ENCODE measurements at places on chromosomes 3 and 15.

- no peak for DNase-seq
Observed at GRCh38 chr3:149090907-149091306, 4.6 kb upstream of the HLTF start.

DNA sequence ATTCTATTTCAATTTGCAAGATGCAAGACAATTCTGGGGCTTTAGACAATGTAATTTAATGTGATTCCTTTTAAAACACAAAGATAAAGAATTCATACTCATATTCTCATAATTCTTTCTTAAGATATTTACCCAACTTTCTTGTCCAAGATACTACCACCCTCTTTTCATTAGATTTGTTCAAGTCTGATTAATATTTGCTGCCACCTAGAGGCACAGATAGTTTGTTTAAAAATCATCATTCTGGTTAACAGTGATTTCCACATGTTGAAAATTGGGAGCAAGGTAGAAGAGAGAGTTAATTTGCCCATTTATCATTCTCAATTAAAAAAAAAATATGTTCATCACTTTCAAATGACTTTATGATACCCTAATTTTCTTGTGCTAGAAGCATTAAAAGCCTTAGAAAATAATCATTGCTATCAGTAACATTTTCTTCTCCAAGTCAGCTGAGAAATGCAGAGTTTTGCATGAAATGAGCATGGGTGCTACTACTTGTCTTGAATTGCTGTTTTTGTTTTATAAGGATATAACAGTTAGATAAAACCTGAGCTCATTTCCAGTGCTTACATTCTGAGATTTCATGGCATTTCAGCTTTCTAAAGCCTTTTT, 11.6 kb downstream of the TAMM41 start:
- peak; percentile 50 for DNase-seq

GRCh38 chr3:114809668-114810413, 337.2 kb downstream of the ZBTB20 start:
- no peak for DNase-seq

GRCh38 chr3:183898028-183898431, 13.3 kb upstream of the PARL start:
- no peak for DNase-seq

DNA sequence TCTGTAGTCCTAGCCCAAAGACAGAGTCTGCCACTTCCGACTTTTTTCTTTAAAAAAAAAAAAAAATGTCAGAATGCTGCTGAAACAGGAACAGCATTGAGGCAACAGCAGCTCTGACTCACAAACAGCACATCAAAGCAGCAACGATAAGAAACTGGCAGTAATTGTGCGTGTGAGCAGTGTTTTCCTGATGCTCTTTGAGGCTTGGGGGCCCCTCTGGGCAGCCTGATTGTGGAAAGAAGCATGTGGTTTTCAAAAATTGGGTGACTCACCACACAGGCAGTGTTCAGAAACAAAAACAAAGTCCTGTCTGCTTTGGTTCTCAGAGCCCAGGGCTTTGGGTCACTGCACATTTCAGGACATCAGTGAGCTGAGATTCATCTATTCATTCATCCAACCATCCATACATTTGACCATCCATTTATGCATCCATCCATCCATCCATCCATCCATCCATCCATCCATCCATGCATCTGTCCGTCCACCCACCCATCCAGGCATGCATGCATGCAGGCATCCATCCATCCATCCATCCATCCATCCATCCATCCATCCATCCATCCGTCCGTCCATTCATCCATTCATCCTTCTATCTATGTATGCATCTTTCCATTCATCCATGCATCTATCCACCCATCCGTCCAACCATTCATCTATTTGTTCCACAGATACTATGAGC, 308.4 kb downstream of the RPLP1 start:
- DNase-seq = peak; percentile 80

DNA sequence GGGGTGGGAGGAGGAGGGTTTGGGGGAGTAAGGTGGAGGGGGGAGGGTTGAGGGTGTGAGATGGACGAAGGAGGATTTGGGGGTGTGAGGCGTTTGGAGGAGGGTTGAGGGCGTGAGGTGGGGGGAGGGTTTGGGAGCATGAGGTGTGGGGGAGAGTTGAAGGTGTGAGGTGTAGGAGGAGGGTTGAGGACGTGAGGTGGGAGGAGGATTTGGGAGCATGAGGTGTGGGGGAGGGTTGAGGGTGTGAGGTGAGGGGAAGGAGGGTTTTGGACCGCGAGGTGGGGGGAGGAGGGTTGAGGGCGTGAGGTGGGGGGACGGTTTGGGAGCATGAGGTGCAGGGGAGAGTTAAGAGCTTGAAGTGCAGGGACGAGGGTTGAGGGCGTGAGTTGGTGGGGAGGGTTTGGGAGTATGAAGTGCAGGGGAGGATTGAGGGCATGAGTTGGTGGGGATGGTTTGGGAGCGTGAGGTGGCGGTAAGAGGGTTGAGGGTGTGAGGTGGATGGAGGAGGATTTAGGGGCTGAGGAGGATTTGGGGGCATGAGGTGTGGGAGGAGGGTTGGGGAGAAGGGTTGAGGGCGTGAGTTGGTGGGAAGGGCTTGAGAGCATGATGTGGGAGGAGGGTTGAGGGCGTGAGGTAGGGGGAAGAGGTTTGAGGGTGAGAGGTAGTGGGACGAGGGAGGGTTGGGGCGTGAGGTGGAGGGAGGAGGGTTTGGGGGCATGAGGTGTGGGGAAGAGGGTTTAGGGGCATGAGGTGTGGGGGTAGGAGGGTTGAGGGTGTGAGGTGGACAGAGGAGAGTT, 1.2 kb downstream of the MLF1 start:
- DNase-seq = no peak

DNA sequence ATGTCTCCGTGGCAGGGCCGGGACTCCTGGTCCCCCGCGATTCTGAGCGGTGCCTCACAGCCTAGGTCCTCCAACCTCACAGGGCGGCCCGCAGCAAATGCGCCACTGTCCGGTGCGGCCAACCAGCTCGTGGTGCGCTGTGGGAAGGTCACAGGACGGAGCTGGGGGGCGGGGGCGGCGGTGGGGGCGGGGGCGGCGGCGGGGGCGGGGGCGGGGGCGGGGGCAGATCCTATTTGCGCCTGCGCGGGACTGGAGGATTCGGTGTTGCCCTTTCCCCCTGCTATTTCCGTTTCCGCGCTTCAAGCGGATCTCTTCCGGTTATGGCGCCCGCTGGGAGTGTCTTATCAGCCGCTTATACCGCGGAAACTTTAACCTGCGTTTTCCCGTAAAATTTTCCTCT, 106.7 kb upstream of the SNRPN start:
- DNase-seq = peak; percentile 60

DNA sequence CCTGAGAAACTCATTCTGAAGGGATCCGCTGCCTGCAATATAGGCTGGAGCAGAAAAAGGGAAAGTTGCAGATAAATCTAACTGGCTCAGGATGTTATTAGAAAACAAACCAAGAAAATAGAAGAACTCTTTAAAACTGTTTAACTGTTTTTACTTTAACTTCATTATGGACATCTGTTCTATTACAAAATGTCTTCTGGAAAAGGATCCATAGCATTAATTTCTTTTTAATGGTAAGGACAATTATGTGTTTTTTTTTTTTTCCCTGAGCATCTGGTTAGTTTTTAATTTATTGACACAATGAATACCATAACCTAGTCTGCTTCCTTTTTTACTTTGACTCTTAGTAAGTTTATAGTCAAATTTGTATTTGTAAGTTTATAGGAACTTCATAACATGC, 239.5 kb downstream of the NAALADL2 start:
- DNase-seq = no peak

- DNase-seq = no peak
Observed at GRCh38 chr3:72848703-72849081, 447 bp upstream of the SHQ1 start.

DNA sequence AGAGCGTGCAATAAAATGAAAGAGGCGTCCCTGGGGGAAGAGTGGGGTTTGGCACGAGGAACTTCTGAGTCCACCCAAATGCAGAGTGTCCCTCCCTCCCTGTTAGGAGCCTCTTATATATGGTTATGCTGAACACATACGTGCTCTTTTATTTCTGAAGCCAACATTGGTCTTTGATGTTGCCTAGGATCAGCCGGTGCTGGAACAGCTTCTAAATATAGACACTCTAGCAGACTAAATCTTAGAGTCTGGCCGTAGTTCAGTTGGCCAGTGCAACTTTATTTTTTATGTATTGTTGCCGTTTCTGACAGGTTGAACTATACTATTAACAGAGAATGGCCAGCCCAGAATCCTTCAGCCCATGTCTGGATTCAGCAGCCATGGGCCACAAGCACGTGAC, 128.7 kb downstream of the GHSR start:
- DNase-seq = no peak

DNA sequence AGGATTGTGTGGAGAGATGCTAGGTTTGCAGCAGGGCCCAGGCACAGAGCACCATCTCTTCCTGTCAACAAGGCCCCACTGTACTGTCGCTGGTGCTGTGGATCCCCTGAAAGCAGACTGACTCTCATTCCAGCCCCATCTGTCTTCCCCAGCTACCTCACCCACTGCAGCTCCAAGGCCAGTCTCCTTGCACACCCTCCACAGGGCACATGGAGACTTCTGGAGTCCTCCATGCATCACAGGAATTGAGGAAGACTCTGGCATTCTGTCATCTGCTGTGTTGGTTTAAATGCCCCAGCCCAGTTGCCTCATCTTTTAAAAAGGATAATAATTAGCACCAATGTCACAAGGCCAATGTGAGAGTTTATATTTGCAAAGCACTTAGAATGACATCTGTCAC, 301.2 kb downstream of the RPLP1 start:
- no peak for DNase-seq

GRCh38 chr15:90209591-90209990, 8.5 kb downstream of the SEMA4B start:
- no peak for DNase-seq

GRCh38 chr3:65352951-65353350, 665.2 kb upstream of the ADAMTS9 start:
- no peak for DNase-seq

GRCh38 chr3:120196812-120197211, 88.2 kb downstream of the GPR156 start:
- no peak for DNase-seq

DNA sequence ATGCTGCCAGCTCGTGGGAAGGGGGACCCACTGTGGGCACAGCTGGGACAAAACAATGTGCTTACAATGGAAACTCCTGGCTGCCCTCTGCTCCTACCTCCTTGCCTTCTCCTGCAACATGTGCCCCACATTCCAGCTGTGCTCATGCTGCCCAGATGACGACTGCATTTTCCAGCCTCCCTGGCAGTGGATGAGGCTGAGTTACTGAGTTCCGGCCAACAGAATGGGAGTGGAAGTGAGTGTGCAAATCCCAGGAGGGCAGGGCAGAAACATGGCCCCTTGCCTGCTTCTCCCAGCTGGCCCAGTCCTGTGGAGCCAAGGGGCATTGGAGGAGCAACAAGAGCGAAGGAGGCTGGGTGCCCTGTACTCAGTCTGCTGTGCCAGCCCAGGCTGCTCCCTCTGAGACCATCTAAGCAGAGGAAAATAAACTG, 17.1 kb downstream of the KLF15 start:
- DNase-seq = no peak

- DNase-seq = no peak
Observed at GRCh38 chr3:185290266-185290665, 36.4 kb upstream of the EHHADH start.

GRCh38 chr3:171293142-171293782, 166.9 kb downstream of the TNIK start:
- DNase-seq = no peak

GRCh38 chr15:85000937-85001336, 19.3 kb downstream of the PDE8A start:
- DNase-seq = no peak

GRCh38 chr3:187507905-187508304, 139.7 kb downstream of the RTP4 start:
- no peak for DNase-seq

GRCh38 chr3:54488297-54488696, 365.9 kb downstream of the CACNA2D3 start:
- DNase-seq = no peak

- no peak for DNase-seq
Observed at GRCh38 chr15:74212494-74212893, 9.9 kb upstream of the STRA6 start.

DNA sequence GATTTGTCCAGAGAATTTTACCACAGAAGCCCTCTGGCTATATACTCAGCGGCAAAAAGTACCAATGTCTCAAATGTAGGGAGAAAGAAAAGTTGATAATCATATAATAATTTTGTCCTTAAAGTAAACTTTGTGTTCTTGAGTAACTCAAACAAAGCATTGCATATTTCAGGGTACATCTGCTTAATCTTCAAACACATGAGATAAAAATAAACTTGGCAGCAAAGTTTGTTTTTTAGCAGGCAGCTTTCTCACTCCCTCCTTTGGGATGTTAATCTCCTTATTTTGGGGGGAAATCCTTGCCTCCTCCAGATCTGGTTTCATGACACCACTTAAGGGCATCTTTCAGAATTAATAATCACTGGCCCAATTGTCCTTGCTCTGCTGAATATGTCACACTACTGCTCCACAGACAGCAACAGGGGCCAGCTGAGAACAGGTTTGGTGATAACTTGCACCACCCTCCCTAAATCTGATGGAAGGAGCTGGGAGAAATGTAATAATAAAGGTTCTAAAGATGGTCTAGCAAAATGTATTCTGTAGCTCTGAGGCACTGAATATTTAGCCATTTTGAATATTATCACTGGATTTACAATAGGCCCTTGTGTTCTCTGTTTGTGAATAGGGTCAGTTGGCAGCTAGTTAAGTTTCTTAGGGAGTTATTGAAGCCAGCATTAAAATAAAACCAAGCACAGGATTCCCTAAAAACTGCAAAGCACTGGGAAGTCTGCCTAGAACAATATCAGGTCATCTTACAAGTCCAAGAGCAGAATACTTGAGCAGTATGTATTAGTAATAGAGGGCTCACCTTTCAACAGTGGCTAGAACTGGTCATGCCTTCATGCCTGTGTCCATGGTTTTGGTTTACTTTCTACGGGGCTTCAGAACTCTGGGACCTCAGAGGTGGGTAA, 79.2 kb downstream of the EFL1 start:
- DNase-seq = peak; percentile 30

DNA sequence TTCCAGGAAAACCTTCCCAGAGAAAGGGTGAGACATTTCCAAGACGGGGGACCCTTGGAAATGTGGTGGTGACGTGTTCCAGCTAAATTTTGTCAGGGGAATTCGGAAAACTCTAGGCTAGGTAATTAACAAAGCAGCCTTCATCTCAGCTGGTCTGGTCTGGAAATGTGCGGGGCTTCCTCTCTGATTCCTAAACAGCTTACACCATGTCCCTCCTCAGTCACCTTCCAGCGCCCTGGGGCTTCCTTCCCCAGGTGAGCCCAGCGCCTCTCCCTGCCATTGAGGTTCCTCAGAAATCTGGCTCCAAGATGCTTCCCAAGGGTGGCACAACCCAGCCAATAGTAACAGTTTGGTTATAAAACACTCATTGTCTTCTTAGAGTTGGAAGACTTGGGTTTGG, 571 bp downstream of the ACAD9 start:
- DNase-seq = no peak

- DNase-seq = no peak
Observed at GRCh38 chr15:69075440-69075839, 60.9 kb downstream of the NOX5 start.

GRCh38 chr3:32438596-32439344, 47.1 kb downstream of the CMTM7 start:
- DNase-seq = no peak

Measured in SK-MEL-5 (cell line).